ENCODE measurements at places on chromosomes 12 and 14.

DNA sequence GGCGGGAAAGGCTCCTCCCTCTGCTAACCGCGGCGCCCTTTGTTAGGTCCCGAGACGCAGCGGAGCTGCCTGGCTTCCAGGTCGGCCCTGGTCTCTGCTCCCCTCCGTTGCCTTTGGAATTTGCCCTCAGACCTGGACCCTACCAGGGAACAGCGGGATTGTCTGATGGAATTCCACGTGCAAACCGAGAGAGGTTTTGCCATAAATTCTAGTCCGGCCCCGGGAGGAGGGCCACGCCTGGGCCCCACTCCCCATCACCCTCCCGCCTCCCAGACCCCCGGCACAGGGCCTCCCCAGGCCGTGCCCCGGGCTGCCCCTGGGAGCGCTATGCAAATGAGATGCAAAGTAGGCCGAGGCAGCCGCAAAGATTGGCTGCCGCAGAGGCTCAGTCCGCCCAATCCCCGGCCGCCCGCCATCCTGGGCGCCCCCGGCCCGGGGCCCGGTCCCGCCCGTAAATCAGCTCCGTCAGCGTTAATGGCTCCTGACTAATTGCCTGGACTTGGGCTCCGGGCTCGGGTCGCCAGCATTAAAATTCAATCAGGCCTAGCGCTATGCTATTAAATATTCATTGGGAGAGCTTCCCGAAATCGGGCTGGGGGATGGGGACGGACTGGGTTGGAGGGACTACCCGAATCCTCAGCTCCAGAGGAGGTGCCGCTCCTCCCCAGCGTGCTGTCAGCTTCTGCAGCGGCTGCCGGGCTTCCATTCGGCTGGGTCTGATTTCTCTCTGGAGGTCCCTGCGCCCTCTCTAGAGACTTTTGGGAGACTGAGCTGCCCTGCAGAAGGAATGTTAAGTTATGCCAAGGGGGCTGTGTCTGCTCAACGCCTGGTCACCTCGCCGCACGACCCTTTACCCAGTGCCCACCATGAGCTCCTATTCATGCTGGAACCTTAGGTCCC is 15.7 kb upstream of the FIGNL2 start:
- DNase-seq = no peak

- DNase-seq = no peak
These were observed 93.9 kb upstream of the OVCH1 start for GRCh38 chr12:29591140-29592020.

GRCh38 chr12:1835211-1836131 is 15.1 kb downstream of the LRTM2 start:
- DNase-seq = no peak

DNA sequence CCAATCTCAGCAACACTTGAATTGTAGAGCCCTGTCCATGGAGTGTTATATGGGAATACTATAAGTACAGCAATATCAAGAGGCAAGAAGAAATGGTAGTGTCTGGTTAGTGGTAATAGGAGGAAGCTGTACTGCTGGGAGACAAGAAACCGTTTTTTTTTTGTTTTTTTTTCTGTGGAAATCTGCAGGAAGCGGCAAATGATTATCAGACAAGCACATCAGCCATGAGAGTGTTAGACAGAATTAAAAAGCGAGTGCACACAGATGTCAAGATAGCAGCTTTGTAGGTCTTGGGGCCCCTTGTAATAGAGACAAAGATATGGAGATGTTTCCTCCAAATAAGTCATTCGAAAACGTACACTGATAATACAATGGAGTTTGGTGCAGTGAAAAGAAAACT is 6.7 kb downstream of the TESPA1 start:
- DNase-seq = no peak

DNA sequence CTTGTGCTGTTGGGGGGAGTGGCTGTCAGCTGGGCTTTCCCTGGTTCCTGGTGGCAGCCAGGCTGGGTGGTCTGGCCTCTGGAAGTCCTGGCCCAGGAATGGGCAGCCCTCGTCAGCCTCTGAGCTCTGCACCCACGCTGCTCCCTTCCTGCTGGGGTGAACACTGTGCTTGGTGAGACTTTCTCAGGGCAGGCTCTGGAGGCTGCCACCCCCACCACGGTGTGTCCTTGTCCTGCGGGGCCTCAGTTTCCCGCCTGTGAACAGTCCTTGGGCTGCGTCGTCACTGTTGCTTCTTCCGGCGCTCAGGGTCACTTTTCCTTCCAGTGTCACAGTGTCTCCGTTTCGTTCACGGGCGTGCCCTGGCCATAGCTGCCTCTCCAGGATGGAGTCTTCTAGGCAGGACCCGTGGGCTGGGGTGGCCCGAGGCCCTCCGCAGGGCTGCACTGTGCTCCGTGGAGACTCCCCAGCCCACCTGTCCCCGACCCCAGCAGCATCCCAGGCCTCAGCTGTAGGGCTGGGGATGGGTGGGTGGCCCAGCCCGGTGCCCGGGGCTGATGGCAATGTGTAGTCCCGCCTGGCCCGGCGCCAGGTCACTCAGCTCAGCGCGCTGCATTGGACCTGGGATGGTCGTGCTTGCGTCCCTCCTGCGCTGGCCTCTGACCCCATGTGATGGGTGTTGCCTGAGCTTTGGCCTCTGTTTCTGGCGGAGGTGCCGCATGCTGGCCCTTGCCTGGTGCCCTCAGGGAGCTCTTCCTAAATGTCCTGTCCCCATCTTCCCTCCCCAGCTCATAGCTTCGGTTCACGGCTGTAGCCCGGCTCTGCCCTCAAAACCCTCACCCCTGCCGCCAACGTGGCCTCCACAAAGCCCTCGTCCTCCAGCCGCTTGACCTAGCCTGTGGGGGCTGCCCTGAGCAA is 6.8 kb downstream of the KIF26A start:
- DNase-seq = no peak

DNA sequence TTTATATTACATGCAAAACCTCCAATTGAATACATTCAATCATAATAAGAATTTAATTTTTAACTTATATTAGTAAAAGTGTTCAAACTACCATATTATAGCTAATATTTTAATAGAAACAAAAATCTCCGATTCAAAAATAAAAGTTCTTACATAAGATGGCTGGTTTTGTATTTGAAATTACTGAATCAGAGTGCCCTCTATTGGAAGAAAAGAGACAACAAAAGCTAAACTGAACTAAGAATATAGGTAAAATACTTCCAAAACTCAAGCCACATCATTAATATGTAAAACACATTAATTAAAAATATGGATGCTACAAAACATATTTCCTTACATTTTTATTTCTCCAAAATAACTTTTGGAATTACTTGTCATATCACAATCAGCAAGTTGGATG is 120.3 kb downstream of the GARIN6 start:
- peak; percentile 24 for DNase-seq

DNA sequence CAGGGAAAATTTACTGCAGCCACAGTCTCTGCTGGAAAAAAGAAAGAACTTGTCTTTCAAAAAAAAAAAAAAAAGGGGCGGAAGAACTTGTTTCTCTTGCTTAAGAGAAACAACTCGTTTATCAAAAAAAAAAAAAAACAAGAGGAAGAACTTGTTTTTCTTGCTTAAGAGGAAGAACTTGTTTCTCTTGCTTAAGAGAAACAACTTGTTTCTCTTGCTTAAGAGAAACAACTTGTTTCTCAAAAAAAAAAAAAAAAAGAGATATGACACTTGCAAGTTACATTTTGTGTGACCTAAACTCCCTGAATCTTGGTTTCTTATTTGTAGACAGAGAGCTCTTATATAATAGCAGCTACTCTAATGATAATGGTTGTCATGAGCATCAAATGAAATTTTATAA is 44.7 kb upstream of the USP15 start:
- no peak for DNase-seq

GRCh38 chr14:98219638-98220037 is 1052.4 kb downstream of the BCL11B start:
- DNase-seq = no peak

DNA sequence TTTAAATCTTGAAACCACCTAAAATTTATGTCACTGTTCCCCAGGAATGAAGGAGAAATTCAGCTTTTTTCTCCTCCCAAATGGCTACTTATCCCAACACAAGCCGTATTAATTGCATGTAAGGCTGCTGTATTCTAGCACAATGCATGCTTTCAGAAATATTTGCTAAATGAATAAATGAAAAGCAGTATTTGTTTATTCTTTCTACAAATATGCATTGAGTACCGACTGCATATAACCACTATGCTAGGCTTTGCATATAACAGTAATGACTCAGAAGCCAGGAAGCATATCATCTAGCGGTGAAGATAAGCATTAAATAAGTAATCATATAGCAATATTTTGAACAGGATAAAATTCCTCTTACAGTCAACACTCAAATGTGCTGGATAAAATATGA is 5.7 kb upstream of the LRR1 start:
- peak; percentile 73 for DNase-seq

DNA sequence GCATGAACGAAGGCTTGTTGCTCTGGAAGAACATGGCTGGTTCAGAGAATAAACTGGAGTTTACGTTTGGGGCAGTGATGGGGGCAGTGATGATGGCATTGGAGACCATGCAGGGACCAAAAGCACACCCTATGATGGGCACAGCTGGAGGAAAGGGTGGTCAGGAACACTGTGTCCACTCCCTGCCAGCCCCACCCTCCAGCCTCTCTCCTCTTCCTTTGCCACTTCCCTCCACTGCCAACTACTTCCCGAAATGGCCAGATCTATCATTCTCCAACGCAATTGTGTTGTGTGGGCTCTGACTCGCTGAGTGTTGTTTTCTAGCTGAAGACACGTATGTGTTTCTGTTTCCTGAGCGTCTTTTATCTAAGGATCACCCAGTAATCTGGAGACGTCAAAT is 39.3 kb upstream of the GSG1 start:
- no peak for DNase-seq

DNA sequence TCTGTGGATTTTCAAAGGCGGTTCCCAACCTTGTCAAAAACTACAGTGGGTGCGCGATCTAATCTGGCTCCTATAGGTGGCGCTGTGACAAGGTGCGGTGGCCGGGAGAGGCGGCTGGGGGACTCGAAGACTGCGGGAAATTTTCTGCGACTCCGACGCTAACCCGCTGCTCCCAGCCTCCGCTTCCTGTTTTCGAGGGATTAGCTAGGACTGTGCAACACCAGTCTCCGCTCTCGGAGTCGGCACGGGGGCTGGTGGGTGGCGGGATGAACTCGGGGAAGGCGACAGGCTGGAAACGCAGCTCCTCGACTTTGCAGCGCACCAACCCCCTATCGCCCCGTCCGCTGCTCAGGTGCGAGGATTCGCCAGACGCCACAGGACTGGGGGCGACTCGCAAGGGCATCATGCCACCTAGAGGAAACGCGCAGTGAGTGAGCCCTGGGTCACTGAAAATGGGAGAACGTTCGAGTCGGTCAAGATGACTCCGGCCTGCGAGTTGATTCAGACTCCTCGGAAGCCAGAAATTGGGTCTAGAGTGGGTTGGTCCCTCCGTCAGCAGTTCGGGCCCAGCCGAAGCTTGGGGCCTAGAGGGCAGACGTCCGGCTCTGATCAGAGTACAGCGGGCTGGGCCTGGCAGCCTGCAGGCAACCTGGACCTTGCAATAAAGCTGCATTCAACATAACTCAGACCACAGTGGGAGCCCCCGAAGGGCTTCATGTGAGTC is 5.5 kb upstream of the PAX9 start:
- peak; percentile 16 for DNase-seq

DNA sequence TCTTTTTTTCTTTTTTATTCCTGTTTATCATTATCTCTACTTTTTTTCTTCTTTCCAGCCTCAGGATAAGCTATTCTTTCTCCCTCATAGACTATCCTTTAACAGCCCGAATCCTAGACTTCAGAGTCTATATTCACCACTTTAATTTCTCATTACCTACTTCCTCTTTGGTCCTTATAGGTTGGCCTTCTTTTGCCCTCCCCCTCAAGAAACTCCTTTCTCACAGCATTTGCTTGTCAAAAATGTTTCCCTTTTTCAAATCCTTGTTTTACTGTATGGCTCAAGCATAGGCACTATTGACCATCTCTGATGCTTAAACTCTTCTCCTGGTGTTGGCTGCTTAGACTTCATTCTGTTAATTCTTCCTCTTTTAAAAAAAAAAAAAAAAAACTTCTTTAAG is 52.5 kb downstream of the KIAA0586 start:
- no peak for DNase-seq

GRCh38 chr14:34129927-34130552 is 179.2 kb upstream of the EGLN3 start:
- no peak for DNase-seq

- no peak for DNase-seq
These were observed 252.9 kb upstream of the SFSWAP start for GRCh38 chr12:131458048-131458374.

DNA sequence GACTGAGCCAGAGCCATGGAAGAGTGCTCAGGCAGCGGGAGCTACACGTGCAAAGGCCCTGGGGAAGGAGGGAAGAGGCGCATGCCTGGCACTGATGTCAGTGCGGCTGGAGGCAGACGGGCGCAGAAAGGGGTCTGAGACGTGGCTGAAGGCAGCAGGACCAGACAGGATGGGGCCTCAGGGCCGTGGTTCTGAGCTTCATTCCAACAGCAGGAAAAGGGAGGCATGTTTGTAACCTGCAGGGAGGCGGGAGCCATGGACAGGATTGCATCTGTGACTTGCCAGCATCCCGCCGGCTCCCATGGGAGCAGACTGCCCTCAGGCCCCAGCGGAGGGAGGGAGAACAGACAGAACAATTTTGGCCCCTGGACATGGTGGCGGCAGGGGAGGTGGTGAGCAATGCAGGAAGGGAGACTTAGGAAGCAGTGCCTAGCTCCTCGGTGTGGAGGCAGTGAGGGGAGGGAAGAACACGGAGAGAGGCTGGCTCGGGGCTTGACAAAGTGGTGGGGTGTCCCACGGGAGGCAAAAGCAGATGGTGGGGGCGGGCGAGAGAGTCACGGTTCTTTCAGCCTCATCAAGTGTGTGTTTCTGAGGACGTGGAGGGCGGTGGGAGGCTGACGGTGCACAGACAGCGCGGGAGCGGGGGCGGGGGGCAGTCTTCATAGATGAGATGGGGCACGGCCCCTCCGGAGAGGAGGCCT is 33.3 kb upstream of the INF2 start:
- no peak for DNase-seq

- DNase-seq = no peak
These were observed 157.0 kb upstream of the E2F7 start for GRCh38 chr12:77222336-77222735.
